ENCODE measurements at places on chromosomes 1 and 21.
A peak's percentile ranks its signal among the peaks of the same experiment; 100 is the strongest.

DNA sequence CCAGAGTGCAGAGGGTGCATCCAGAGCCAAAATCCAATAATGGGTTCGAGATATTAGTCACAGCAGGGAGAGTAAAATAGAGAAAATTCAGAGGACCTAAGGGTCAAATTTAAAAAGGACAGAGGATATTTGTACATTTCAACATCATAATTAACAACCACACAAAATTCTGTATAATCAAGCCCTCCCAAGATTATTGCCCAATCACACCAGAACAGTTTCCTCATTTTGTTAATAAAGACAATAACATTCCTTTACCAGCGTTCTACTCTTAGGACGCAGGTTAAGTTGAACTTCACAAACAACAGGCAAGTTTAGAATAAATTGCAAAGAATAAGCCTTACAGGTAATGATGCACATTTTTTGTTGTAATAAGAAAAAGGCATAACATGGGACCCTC, 462.8 kb downstream of the PTPRC start:
- no peak for DNase-seq

GRCh38 chr1:38239258-38239835, 192.8 kb upstream of the POU3F1 start:
- no peak for DNase-seq

DNA sequence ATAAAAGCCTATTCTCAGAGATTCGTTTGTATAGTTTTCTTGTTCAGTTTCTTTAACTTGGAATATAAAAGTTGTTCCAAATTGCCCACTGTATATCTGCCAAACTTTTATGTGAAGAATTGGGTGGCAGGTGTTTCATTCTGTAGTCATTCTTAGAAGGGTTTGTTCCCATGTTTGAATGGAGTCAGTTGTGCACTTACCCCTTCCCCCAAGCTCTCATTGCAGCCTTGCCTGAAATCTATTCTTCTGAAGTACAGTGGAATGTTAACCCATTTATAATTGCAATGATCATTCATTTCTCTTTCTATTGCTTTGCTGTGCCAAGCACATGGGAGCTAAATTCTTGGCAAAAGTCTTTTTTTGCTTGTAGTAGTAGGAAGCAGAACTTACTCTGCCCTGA, 375.3 kb upstream of the C1orf87 start:
- DNase-seq = no peak

GRCh38 chr1:156229809-156230472, 12.0 kb upstream of the BGLAP start:
- DNase-seq = no peak

DNA sequence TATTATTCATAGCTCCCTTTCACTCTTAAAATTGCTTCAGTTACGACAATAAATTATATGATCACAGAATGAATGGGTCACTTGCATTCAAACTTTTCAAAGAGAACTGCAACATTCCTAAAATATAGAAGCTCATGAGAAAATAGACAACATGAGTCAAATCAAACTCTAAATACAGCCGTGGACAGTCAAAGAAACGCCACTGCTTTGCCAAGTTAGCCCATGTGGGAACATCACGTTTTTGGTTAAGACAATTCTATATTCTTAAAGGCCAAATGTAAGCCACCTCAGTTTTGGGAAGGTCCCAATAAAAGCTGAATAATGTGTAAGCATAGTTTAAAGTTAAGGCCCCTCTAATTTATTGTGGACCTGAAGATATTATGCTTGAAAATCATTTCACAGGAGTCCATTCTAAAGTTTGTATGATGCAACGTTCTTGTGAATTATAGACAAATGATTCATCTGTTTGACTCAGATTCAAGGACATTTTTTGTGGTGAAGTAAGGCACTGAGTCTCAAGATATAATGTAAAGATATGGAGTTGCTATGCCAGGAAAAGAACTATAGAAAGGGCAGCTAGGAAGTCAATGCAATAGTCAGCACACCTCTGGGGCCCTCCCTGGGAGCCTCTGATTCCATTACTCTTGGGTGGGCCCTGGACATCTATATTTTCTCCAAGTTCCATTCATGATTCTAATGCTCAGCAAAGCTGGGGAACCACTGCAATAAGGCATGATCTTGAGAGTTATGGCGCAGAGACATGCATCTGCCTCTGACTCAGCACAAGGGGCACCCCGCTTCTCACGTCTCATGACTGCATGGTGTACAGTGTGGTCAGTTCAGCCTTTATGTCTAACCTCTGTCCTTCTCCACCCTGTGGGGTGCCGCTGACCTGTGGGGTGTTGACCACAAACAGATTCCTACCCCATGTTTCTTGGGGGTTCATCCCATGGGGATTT, 33.9 kb downstream of the ETS2 start:
- DNase-seq = no peak

DNA sequence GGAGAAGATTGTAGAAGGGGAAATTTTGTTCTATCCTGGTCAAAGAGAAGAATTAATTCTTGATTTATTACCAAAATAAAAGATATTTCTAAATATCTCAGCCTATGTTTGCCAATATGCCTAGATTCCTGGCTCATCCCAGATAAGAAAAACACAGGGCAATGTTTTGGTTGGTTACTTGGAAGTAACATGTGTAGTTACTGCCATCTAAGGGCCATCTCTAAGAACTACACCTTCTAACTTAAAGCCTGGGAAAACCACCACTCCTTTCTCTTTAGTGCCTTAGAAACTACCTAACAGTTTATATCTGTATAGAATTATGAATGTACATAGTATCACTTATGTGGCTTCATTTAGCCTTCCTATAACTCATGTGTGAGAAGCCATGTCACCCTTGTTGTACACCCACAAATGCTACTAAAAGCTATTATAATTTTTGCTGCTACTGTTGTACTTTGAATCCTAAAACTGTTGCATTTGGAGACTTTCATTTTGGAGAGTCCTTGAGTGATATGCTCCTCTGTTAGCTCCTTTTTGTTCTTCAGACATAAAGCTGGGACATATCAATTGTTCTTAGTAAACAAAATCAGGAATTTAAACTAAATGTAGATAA, 4.5 kb downstream of the AIM2 start:
- no peak for DNase-seq

DNA sequence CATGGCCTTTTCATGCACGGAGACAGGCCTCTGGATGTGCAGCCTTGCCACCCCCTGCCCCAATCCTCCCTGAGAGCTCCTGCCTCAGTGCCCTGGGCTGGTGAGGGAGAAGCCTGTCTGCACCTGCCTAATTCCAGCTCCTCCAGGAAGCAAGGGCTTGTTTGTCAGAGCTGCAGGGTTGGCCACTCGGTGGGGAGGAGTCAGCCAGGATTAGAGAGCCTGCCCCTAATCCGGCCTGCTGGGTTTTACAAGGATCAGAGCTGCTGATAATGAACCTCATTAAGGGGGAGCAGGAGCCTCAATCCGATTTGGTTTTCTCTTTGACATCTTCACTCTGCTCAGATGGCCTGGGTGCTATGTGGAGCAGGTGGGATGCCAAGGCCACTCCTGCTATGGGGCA, 31.9 kb upstream of the LHX4 start:
- no peak for DNase-seq

DNA sequence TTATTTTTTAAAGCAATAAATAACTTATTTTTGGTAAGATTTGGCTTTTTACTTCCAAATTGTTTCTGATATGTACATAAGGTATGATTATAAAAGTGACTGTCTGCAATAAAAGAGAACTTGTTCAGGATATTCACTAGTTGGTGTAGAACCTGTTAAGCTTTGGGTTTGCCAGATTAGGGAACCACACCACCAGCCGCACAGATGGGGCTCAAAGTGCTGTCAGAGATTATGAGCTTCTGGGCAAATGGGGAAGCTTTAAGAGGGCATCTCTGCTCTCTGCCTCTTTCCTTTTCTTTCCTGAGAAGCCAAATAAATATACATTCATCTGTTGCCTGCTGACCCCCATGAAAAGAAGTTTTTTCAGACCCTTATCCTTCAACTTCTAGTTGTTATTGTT, 25.4 kb downstream of the IVNS1ABP start:
- DNase-seq = no peak

DNA sequence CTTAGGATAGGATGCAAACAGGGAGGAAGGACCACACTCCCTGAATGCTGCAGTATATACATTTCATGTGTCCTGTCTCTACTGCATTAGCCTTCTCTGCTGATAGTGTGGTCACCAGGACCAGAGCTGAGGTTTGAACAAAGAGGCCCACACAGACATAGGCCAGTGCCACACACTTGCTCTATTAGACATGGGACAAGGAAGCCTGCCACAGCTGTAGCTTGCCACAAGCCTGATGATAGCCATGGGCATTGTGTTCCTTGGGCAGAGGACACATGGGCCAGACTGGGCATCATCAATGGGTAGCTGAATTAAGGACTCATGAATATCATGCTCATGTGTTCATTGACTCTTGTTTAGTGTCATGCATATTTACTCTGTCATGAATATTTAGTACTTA, 10.4 kb downstream of the CAMSAP2 start:
- no peak for DNase-seq

GRCh38 chr1:156725683-156726280, 2.5 kb upstream of the METTL25B start:
- DNase-seq = peak; percentile 93

- DNase-seq = peak; percentile 92
These were observed at the start of gene METTL25B for GRCh38 chr1:156727926-156728598. Gene METTL25B (plus strand): TSS chr1:156728469. CDS start chr1:156729105, 636 bp downstream.

DNA sequence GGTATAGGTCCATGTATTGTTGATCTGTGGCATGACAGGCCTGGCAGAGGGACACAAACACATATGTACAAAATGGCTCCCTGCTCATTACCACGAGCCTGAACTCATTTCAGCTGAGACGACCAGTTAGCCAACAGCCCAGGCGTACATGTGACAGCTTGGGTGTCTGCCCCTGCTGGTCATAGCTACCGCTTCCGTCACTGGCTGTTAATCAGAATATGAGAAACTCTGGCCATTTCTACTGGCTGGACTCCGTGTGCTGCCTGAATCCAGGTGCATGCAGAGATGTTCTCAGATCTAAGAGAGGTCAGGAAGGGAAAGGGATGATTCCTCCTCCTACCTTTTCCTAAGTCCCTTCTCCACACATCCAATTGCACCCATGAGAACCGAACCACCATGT, 144.5 kb downstream of the PBX1 start:
- DNase-seq = no peak

GRCh38 chr1:213988507-213989001, 781 bp downstream of the PROX1 start:
- no peak for DNase-seq

GRCh38 chr1:244450597-244451538, 841 bp downstream of the ADSS2 start:
- DNase-seq = peak; percentile 71

- DNase-seq = no peak
These were observed 53.5 kb downstream of the ASH1L start for GRCh38 chr1:155509064-155509463.

- no peak for DNase-seq
These were observed 5.4 kb upstream of the KNCN start for GRCh38 chr1:46556822-46557221.

DNA sequence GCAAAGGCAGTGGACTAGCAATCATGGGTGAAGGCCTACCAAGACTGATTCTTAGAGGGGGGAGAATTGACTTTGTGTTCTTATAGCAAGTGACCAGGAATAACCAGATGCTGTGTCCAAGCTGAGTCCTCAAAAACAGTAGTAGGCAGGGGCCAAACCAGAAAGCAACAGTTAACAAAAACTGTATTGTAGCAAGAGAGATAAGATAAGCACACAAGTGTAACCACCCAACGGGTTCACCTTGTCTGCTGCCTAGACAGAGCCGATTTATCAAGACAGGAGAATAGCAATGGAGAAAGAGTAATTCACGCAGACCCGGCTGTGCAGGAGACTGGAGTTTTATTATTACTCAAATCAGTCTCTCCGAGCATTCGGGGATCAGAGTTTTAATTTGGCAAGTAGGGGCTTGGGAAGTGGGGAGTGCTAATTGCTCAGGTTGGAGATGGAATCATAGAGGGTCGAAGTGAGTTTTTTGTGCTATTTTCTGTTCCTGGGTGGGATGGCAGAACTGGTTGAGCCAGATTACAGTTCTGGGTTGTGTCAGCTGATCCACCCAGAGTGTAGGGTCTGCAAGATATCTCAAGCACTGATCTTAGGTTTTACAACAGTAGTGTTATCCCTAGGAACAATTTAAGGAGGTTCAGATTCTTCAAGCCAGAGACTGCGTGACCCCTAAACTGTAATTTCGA, 8.3 kb upstream of the CSRP1 start:
- no peak for DNase-seq

DNA sequence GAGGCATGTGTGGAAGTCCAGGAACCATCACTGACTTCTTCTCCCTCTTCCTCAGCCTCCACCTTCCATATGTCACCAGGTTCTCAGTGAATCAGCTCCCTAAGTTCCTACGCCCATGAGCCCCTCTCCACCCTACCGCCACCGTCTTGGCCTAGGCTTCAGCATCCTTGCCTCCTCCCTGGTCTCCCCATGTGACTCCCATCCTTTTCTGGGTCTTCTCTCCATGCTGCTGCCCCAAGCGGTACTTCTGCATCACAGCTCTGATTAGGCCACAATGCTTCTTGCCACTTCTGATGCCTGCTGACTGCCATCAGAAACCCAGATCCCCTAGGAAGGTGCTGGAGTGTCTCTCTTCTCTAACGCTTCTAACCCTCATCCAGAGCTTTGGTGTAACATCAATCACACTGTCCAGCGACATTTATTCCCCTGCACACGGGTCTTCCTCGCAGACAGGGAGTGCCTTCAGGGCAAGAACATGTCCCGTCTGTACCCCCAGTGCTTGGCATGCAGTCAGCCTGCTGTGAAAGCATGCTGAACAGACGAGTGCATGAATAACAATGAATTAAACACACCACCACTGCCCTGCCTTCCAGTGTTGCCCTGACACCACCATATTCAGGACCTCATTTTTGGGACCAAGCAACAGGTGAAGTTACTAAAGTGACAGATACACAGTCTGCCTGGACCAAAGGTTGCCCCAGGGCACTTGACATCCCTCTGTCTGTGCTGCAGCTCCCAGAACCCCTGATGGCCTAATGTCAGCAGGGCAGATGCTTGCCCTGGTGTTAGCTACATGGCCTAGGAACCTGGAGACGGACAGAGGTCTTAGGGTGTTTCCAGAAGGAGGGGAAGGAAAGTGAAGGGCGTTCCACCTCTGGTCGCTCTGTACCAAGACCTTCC, 158.7 kb upstream of the EDN2 start:
- DNase-seq = no peak
